ENCODE measurements at places on chromosomes 11 and 22.

DNA sequence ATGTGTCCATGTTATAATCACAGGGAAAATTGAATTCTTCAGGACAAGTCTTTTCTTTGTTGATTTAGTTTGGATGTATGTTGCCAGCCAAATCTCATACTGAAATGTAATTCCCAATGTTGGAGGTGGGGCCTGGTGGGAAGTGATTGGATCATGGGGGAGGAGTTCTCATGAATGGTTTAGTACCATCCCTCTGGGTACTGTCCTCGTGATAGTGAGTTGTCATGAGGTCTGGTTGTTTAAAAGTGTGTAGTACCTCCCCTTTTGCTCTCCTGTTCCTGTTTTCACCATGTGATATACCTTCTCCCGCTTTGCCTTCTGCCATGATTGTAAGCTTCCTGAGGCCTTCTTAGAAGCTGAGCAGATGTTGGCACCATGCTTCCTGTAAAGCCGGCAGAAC is 100.3 kb downstream of the CCDC81 start:
- DNase-seq, result no peak

DNA sequence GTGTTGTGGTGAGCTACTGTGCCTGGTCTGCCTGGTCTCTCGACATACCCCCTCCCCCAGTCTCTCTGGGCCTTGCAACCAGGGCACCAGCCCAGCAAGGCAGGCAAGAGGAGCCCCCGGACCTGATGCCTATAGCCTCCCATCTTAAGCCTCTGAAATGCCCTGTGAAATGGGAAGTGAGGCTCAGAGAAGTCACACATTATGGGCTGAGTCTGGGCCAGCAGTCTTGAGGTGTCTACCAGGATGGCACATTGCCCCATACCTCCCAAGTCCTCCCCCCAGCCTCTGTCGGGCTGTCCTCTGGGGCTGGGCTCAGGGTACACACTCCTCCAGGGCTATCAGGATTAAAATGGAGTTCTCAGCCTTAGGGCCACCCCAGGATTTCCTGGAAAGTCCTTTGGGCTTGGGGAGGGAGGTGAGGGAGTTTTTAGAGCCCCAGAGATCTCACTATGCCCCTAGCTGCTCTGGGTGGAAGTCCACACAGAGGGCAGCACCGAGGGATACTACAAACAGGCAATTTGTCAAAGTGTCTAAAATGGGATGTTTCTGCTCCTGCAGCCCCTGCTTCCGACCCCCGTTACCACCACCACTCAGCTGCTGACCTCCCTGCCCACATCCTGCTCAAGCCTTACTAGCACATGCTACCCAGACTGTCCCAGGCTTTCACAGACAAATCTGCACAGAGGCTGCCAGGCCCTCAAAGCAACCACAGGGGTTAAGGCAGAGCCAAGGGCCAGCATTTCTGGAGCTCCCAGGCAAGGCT is 3.1 kb upstream of the SH3BP1 start:
- no peak for DNase-seq

GRCh38 chr22:37913233-37913721 is 7.2 kb downstream of the MICALL1 start:
- DNase-seq, result no peak

- no peak for DNase-seq
These were observed 22.9 kb upstream of the MUC5B start for GRCh38 chr11:1199751-1200610.

DNA sequence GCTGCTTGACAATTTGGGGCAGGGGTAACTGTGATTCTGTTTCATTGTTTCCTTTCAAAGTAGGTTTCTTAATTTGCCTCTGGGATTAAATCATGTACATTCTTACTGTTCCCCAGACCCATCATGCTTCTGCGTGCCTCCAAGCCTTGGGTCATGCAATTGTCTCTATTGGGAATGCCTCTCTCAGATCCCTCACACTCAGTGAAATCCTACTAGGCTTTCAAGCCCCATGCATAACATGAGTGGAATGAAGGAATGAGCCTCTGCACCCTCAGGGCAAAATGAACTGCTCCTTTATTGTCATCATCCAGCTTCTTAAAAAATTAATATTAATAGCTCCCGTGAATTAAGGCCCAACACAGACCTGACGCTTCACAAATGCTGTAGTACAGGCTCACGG is 381.7 kb downstream of the TENM4 start:
- no peak for DNase-seq
